ENCODE measurements at places on chromosomes 7 and 10.

- H3K4me3 ChIP-seq: peak within 1 kb of the TSS; percentile 15
- peaks cover 4% of the 10 kb centered on the region for H3K36me3 ChIP-seq
- no peak for DNase-seq
- H3K27ac ChIP-seq: no peak within 1 kb of the TSS
Measured at GRCh38 chr7:97731736-97732564, at the start of gene TAC1. Gene TAC1 (plus strand): TSS chr7:97732086. CDS start chr7:97732613, 527 bp downstream.

DNA sequence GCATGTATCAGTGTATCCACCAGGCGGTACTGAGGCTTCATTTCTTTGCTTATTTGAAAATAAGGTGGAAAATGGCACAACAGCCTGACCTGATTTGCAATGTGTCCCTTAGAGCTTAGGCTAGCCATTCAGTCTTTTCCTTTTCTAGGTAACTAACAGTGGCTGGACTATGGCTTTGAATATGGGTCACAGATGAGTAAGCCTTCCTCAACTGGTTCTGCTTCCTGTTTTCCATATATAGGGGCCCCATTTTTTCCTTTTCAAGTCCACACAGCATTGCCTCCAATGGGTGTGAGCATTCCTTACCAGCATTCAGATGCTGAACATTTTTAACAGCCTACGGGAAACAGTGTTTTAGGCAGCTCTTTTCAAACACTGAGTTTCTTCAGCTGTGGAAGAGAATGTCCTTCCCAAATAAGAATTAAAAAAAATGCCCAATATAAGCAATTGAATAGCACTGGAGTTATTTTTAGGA is 3.9 kb upstream of the ITGB1 start:
- H3K4me3 ChIP-seq: no peak overlapping the region
- no peaks in the 10 kb centered on the region for H3K36me3 ChIP-seq
- H3K27me3 ChIP-seq: peaks cover 7% of the 10 kb centered on the region

DNA sequence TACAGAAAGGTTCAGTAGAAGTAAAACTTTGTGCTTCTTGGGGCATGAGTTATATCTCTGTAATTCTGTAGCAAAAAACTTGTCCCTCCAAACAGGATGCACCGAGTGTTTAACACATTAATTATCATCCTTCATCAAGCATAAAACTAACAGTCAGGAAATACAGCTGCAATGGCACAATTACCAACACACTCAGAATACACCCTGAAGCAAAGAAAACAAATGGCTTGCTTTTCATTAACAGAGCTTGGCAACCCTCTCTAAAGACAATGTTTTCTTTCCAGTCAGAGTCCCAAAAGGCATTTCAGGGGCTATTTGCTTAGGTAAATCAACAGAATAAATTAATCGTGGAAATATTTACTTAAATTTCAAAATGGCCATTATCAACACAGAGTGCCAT is 107.7 kb downstream of the ICA1 start:
- no peak for DNase-seq
- no peak overlapping the region for H3K4me3 ChIP-seq
- no peak overlapping the region for H3K27ac ChIP-seq
- peaks cover 7% of the 10 kb centered on the region for H3K4me1 ChIP-seq
- no peaks in the 10 kb centered on the region for H3K27me3 ChIP-seq

DNA sequence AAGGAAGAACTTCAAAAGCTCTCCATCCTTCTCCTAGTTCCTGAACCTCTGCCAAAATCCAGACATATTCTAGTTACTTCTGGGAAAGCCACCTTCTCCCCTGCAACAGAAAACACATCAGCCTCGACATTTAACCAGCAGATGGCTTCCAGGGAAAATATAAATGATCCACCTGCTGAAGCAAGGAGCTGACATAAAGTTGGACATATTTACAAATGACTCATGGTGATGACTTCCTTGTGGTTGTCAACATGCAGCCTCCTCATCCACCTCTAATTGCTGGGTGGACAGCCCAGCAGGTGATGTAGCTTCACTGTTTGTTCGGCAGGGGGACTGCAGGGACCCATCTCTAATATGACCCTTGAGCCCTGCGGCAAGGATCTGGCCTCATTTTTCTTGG is 266.0 kb downstream of the C7orf25 start:
- no peaks in the 10 kb centered on the region for H3K36me3 ChIP-seq
- no peak overlapping the region for H3K27ac ChIP-seq
- DNase-seq: no peak
- H3K4me1 ChIP-seq: no peaks in the 10 kb centered on the region

- H3K4me1 ChIP-seq: no peaks in the 10 kb centered on the region
- no peak for DNase-seq
- no peak overlapping the region for H3K27ac ChIP-seq
- H3K27me3 ChIP-seq: peaks cover 11% of the 10 kb centered on the region
Measured at GRCh38 chr10:15363031-15363430, 8.1 kb downstream of the FAM171A1 start.

DNA sequence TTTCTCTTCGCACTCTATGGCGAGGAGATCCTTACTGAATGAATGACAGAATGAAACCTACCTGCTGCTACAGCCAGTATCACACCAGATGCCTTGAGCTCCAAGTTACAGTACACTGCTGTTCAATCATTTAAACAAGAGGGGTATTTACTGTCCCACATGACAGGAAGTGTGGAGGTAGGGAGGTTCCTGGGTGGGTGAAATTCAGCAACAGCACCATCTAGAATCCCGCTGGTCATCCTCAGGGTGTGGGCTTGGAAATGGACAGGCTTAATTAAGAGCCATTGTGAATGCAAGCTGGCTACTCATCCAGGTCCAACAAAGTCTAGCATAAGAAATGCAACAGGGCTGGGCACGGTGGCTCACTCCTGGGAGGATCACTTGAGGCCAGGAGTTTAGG is 14.7 kb downstream of the CYTH3 start:
- peaks cover 41% of the 10 kb centered on the region for H3K4me1 ChIP-seq
- H3K4me3 ChIP-seq: no peak overlapping the region
- H3K27me3 ChIP-seq: no peaks in the 10 kb centered on the region

DNA sequence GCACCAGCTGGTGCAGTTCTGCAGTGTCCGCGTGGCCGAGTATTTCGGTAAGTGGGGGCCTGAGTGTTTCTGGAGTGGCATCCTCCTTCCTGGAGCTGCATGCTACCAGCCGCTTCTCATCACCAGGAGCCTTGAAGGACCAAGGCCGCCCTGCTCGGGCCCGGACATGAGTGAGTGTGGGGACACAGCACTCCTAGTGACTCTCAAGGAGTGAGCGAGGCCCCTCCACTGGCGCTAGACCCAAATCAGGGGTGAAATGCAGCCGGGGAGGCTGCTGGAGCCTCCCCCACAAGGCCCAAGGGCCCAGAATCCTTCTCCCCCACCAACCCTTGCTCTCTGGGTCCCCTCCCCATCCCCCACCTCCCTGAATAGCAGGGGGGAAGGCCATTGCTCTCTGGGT is 48.0 kb downstream of the CAMK2B start:
- H3K36me3 ChIP-seq: no peaks in the 10 kb centered on the region
- H3K4me1 ChIP-seq: peaks cover 9% of the 10 kb centered on the region
- H3K27ac ChIP-seq: no peak overlapping the region
- H3K27me3 ChIP-seq: no peaks in the 10 kb centered on the region

DNA sequence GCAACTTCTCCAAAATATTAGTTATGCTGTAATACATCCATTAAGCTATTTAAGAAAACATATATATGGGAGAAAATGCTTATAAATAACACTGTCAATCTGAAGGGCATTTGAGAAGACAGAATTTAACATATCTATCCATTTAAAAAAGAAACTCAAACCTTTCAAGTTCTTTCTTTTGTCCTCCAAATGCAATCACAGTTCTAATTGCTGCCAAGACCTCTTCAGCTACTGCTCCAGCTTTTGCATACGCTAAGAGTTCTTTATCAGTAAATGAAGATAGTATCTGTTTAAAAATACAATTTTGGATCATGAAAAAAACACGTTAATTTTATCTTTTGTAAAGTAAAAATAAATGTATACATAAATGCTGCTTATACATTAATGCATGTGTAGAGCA is 39.6 kb downstream of the ABCB1 start:
- H3K36me3 ChIP-seq: peaks cover 6% of the 10 kb centered on the region
- DNase-seq: no peak
- no peaks in the 10 kb centered on the region for H3K27me3 ChIP-seq
- H3K4me1 ChIP-seq: peaks cover 5% of the 10 kb centered on the region

DNA sequence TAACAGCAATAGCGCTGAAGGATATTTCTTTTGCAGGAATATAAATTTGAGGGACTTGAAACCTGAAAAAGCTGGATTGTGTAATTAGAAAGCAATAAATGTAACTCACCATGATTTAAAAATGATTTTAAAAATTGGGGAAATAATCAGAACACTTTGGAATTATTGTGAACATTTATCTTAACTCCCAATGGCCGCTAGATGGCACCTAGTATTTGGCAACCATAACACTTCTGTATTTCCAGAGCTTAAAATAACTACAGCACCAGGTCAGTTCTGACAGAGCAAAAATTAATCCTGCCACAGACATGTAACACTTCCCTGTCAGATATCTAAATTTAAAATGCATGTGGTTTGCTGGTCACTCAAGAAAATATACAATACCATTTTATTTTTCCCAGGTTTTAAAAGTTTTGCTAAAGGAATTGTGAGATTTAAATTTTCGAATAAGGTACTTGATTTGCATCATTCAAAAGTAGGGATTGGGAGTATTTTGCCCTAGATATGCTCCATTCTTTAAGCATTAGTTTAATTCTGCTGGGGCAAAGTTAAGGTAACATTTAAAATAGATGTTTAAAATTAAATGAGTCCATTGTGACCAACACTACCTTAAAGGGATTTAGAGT is 144.5 kb downstream of the PPP1R3A start:
- no peaks in the 10 kb centered on the region for H3K36me3 ChIP-seq
- H3K27ac ChIP-seq: no peak overlapping the region
- no peak overlapping the region for H3K4me3 ChIP-seq
- no peaks in the 10 kb centered on the region for H3K27me3 ChIP-seq
- DNase-seq: no peak

DNA sequence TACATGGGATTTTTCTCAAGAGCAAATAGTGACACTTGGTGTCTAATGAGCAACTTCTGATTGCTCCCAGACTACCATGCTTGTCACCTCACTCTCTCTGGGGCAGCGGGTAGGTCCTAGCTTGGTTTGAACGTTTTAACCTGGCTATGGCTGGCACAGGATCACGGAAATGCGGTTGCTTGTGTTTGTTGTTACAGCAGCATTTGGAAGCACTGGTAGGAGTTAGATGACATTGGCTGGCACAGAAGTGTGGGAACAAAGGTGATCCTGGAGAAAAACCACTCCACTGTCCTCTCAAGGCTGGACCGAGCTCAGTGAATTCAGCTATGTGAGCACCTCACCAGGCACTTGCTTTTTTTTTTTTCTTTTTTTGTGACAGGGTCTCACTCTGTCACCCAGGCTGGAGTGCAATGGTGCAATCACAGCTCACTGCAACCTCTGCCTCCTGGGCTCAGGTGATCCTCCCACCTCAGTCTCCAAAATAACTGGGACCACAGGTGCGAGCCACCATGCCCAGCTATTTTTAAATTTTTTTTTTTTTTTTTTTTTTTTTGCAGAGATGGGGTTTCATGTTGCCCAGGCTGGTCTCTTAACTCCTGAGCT is 3.5 kb upstream of the PFKFB3 start:
- H3K4me3 ChIP-seq: no peak overlapping the region
- DNase-seq: no peak
- no peaks in the 10 kb centered on the region for H3K27me3 ChIP-seq
- no peak overlapping the region for H3K27ac ChIP-seq

DNA sequence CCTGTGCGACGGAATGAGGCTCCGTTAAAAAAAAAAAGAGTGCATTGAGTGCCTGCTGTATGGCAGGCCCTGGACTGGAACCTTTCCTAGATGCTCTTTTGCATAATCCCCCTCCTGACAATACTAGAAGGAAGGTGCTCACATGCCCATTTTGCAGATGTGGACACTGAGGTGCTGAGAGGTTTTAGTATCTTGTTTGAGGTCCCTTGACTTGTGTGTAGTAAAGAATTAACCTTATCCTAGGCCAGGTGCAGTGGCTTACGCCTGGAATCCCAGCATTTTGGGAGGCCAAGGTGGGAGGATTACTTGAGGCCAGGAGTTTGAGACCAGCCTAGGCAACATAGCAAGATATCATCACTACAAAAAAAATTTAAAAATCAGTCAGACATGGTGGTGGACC is 46.6 kb downstream of the TMEM130 start:
- DNase-seq: no peak
- no peaks in the 10 kb centered on the region for H3K4me1 ChIP-seq
- H3K27ac ChIP-seq: no peak overlapping the region

DNA sequence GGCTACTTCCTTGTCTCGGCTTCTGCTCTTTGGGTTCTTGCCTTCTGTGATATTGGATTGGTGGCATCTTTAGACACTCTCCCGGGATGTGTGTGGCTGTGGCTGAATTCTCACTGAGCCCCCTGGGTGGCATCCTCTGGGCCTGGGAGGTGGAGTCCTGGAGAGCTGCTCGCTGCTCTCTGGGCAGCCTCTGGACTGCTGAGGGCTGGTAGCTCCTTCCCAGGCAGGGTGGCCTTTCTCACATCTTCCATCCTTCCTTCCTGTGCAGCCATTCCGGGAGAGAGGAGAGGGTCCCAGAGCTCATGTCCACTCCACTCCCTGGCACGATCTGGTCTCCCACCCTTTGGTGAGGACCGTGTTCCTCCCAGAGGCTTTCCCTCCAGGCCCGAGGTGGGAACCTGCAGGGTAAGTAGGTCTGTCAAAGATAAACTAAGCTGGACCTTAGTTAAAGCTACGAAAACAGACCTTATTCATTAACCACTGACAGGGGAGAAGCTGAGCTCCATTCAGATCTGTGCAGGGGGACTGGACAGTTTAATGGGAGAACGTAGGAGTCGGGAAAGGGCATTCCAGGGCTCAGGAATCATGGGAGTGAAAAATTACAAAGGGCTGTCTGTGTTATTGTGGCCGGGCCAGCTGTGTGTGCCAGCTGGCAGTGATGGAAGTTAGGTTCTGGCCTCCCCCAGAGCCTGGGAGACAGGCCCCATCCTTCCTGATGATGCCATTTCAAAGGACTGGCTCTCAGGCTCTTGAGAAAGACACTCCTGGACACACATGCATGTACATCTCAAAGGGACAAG is 8.7 kb downstream of the ATP6V0E2 start:
- H3K36me3 ChIP-seq: peaks cover 2% of the 10 kb centered on the region
- H3K27me3 ChIP-seq: no peaks in the 10 kb centered on the region
- no peak for DNase-seq
- peak overlapping the region; percentile 26 for H3K27ac ChIP-seq

- no peaks in the 10 kb centered on the region for H3K36me3 ChIP-seq
- no peak overlapping the region for H3K27ac ChIP-seq
- H3K27me3 ChIP-seq: no peaks in the 10 kb centered on the region
Measured at GRCh38 chr10:131843089-131843595, 57.7 kb upstream of the PPP2R2D start.

- no peak for DNase-seq
- peaks cover 2% of the 10 kb centered on the region for H3K27me3 ChIP-seq
- no peak overlapping the region for H3K4me3 ChIP-seq
- H3K36me3 ChIP-seq: no peaks in the 10 kb centered on the region
Measured at GRCh38 chr10:30412901-30413300, 21.1 kb upstream of the MAP3K8 start.

Data from activated naive CD8-positive, alpha-beta T cell treated with anti-CD3 and anti-CD28 coated beads, Interleukin-2, amount 50 U/mL, for 24 hours (primary cell).